ENCODE measurements at places on chromosomes 7 and 10.
A peak's percentile ranks its signal among the peaks of the same experiment; 100 is the strongest.

DNA sequence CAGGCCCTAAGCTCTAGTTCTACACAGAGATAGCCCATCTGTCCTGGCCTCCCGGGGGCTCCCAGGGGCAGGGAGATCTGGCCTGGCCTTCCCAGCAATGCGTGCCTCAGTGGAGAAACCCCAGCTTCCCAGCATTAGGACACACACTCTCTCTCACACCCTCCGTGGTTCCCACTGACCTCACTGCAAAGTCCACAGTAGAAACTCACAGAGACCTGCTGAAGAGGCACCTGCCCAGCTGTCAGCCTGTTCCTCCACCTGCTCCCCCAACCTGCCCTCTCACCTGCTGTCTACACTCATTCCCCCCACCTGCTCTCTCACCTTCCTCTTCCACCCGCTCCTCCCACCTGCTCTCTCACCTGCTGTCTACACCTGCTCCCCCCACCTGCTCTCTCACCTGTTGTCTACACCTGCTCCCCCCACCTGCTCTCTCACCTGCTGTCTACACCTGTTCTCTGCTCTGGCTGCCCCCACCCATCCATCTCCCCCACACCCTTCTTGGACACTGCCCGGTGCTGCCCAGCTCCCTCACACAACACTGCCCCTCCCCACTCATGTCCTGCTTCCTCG lies 21.1 kb upstream of the PFKP start:
- DNase-seq, result no peak

DNA sequence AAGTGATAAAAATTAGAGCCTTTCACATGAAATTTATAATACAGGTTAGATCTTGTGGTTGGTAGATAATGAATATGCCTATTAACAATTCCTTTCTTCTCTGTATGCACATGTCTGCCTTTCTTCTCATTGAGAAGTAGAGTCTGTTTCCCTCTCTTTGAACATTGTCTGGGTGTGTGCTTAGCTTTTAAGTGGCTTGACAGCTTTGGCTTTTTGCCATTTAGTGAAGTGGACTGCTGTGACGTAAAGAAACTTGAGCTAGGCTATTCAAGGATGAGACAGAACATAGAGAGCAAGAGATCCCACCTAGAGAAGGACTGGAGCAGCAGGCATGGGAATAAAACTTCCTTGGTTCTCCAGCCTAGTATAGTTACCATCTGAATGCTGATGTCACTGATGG lies 996.7 kb upstream of the CELF2 start:
- DNase-seq, result no peak

GRCh38 chr7:155247479-155248365 lies 50.0 kb upstream of the INSIG1 start:
- no peak for DNase-seq

DNA sequence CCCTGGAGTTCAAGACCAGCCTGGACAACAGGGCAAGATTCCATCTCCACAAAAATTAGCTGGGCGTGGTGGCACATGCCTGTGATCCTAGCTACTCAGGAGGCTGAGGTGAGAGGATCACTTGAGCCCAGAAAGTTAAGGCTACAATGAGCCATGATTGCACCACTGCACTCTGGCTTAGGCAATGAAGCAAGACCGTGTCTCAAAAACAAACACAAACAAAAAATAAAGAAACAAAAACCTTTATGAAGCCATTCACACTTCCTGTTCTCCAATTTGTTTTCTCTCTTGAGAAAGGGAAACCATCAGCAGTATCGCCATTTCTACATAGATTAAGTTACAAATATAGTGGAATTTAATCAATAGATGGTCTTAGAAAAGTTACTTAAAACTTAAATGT lies 19.8 kb downstream of the YME1L1 start:
- no peak for DNase-seq

DNA sequence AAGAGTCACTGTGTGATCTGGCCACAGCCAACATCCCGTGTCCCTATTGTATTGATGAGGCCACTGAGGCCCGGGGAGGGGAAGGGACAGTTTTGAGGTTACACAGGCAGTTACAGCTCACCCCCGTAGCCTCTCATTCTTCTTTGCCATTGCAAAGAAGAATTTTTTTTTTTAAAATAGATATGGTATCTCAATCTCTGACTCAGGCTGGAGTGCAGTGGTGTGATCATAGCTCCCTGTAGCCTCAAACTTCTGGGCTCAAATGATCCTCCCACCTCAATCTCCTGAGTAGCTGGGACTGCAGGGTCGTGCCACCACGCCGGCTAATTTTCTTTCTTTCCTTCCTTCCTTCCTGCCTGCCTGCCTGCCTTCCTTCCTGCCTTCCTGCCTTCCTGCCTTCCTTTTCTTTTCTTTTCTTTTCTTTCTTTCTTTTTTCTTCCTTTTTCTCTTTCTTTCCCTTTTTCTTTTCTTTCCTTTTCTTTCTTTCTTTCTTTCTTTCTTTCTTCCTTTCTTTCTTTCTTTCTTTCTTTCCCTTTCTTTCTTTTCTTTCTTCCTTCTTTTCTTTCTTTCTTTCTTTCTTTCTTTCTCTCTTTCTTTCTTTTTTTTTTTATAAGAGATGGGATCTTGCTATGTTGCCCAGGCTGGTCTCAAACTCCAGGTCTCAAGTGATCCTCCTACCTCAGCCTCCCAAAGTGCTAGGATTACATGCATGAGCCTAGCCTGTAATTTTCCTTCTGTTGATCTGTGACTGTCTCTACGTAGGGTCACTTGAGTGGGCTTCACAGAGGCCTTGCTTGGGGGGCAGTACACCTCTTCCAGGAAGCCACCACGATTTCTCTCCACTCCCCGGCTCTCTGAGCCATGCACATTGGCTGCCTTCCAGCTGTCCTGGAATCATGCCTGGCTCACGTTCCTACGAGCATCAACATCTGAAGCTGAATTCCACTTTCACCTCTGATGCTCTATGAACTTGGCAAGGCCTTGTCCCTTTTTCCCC lies 31.3 kb downstream of the TMEM270 start:
- no peak for DNase-seq

- DNase-seq, result peak; percentile 50
Observed at GRCh38 chr10:110495731-110496552, 1.8 kb upstream of the DUSP5 start.

- DNase-seq, result no peak
Observed at GRCh38 chr7:2405601-2406345, 2.4 kb downstream of the CHST12 start.

GRCh38 chr7:47373871-47374451 lies 207.9 kb downstream of the TNS3 start:
- no peak for DNase-seq

DNA sequence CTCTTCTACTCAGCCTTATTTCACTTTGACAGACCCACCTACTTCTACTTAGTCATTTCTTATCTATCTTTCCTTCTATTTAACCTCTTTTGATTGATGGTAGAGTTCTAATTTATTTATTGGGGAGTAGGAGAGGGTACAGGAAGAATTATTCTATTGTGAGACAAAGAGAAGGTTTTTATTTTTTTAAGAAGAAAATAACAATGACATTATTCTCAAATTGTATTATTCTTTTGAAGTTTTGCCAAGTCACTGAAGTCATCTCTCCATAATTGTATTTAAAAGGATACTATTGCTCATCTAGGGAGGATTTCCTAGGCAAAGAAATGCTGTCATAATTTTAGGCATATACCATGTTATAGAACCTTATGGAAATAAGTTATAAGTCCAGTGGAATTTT lies 52.7 kb downstream of the ITGB8 start:
- no peak for DNase-seq

- DNase-seq, result no peak
Observed at GRCh38 chr10:70432101-70432500, 9.4 kb downstream of the NODAL start.

- DNase-seq, result no peak
Observed at GRCh38 chr7:136333636-136334035, 356.5 kb upstream of the MTPN start.

DNA sequence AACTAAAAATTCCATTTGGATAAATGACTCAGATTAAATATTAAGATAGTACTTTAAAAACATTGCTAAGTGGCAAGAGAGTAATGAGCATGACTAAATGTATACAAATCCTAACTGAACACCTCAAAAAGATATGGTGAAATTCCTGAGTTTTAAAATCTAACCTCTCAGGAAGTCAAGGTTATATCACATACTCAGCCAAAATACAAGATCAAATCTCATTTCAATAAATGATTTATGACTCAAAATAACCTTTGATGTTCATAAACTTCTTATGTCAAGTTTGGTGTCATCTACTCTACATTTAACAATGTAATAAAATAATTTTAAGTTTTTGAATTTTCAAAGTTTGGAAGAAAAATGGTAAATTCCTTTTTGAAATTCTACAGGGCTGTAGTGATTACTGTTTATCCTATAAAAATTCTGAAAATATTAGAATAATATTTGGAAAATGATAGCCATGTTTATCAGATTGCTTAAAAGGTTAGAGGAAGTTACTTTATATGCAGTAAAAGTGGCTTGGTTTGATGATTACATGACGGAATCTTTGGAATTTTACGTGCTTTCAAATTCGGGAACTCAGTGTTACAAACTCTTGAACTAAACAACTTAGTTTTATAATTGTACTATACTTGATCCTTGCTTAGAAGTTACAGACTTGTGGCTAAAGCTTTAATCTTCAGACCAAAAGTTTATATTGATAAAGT lies 43.7 kb downstream of the ASZ1 start:
- no peak for DNase-seq

DNA sequence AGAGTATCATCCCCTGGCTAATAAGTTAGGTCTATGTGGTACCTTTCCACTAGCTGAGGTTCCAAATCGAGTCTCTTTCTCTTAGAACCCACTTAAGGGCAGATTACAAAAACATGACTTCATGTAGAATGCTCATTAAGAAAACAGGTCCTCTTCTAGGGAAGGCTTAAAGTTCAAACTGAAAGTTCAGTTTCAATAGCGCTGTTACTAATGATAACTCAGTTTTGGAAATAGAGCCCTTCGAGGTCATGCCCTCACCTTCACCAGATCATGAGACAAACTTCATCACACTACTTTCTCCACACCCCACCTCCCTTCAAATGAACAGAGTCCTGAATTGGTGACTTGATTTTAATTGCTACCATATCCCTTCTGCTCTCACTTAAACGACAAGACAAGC lies 26.2 kb downstream of the HGF start:
- DNase-seq, result no peak

GRCh38 chr10:51348622-51349021 lies 274.3 kb downstream of the PRKG1 start:
- DNase-seq, result no peak

DNA sequence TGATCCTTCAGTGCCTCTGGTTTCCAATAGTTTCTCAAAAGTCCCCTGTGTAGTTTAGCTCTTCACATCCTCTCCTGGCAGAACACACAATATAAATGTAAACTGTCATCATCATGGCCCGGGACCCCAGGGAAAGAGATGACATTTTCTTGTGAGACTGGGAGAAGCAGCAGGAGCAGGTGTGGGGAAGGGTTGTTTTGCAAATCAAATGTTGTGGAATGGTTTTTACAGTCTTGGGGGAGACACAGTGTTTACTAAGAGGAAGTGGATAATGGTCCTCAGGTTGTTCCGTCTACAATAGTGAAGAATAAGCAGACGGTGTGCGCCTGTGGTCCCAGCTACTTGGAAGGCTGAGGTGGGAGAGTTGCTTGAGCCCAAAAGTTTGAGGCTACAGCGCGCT lies 159.1 kb downstream of the SEC23IP start:
- no peak for DNase-seq

DNA sequence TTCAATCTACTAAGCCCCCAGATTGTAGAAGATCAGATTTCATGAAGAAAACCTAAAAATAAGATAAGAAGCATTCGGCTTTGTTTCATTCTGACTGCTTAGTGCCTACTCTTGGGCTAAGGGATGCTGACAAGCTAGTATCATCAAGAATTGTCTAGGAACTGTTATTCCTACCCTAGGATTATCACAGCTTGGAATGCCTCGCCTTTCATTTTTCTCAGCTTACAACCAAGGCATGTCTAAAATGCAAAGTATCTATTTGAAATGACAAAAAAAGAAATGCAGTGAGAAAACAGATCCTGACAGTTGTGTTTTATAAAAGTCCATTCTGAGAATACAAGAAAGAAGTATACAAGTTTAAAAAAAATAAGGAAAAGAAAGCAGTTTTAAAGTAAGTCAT lies 441.0 kb downstream of the KCNMA1 start:
- DNase-seq, result no peak

DNA sequence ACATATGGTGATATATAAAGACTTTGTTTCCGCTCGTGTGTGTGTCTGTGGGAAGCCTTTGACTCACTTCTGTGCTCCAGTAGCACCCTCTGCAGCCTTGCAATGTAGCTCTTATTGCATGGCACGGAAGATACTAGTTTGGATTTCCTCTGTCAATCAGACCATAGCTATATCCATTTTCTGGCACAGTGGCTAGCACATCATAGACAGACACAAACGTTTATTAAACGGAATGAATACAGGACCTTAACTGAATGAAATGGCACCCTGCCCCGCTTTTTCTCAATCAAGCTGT lies 124.0 kb upstream of the PTPN20 start:
- peak; percentile 41 for DNase-seq

DNA sequence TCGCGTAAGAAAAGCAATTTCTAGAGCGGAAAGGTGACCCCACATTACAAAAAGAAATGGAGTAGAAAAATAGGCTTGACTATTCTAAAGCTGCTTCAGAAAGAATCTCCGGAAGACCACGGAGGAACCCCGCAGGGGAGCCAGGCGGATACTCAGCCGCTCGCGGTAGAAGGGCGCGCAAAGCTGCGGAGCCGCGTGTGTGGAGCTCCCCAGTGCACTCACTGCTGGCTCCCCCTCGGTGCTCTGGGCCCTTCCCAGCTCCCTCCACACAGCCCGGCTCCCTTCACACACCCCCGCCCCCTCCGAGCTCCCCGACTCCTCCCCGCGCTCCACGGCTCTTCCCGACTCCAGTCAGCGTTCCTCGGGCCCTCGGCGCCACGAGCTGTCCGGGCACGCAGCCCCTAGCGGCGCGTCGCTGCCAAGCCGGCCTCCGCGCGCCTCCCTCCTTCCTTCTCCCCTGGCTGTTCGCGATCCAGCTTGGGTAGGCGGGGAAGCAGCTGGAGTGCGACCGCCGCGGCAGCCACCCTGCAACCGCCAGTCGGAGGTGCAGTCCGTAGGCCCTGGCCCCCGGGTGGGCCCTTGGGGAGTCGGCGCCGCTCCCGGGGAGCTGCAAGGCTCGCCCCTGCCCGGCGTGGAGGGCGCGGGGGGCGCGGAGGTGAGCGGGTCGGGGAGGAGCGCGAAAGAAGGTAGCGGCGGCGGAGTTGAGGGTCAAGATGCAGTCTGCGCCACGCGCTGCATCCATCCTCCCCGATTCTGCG lies at the start of gene STEAP2:
Gene STEAP2, plus strand, starts transcription at position 350 of the 758 bp plus-strand sequence. CDS start 13,343 bp downstream, outside the sequence.
- DNase-seq, result peak; percentile 94

DNA sequence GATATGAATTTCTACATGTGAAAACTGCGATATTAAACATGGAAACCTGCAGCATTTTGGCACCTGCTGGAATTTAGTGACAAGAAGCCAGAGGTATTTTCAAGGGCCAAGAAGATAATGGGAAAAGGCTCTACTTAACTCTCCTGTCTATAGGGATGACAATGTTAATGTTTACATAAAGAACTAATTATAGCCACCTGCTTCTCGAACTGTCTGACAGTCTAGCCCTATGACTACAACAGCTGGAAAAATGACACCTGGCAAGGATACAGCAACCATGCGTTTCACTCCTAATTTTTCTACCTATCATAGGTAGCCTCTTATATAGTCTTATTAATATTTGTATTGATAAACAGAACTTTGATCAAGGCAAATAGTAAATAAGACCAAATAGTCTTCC lies 49.6 kb downstream of the MAGI2 start:
- DNase-seq, result no peak
